Activated T-cell treated with anti-CD3 and anti-CD28 coated beads, Interleukin-2, amount 50 U/mL, for 24 hours (primary cell): ENCODE measurements at places on chromosomes 16 and 17.

DNA sequence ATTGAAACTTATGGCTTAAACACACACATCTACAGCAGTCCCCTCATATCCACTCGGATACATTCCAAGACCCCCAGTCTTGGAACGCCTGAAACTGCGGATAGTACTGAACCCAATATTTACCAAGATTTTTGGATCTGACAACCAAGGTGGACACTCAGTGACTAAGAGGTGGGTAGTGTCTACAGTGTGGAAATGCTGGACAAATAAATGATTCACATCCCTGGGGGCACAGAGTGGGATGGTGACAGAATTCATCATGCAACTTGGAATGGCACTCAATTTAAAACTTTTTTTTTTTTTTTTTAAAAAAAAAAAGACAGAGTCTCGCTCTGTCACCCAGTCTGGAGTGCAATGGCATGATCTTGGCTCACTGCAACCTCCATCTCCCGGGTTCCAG, 54.2 kb upstream of the TRAP1 start:
- no peak for DNase-seq
- H3K27ac ChIP-seq: no peak overlapping the region
- peaks cover 93% of the 10 kb centered on the region for H3K36me3 ChIP-seq
- H3K4me1 ChIP-seq: no peaks in the 10 kb centered on the region
- H3K27me3 ChIP-seq: no peaks in the 10 kb centered on the region
- no peak overlapping the region for H3K4me3 ChIP-seq

- H3K27me3 ChIP-seq: no peaks in the 10 kb centered on the region
- DNase-seq: no peak
Observed at GRCh38 chr17:68576811-68577496, 24.2 kb downstream of the FAM20A start.

DNA sequence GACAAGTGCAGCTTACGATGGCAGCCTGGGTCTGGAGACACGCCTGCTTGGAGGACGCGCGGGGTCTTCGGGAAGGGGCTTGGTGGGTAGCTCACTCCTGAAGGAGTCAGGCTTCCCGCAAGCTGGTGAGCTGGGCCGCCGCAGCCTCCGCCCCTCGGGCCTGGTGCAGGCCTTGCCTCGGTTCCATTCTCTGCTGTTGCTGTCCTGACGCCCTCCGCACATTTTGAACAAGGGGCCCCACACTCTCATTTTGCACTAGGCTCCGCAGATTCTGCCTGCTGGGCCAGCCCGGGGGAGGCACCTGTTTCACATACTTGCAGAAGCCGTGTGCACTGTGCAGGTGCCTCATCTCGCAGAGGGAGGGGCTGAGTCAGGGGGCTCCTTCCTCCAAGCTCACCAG, 31.9 kb upstream of the CBX4 start:
- peaks cover 10% of the 10 kb centered on the region for H3K27me3 ChIP-seq
- DNase-seq: no peak
- H3K36me3 ChIP-seq: no peaks in the 10 kb centered on the region
- peaks cover 13% of the 10 kb centered on the region for H3K4me1 ChIP-seq
- no peak overlapping the region for H3K27ac ChIP-seq

DNA sequence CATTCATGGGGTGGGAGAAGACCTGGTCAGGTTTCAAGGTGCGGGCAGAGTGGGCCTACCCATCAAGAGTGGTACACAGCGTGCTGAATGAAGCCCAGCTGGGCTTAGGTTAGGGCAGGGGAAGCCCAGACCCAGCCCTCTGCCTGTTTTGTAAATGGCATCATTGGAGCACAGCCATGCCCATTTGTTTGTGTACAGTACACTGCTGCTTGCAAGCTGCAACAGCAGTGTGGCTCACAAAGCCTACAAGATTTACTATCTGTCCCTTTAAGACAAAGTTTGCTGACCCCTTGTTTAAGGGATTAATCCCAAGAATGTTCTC, 230.1 kb upstream of the TNRC6C start:
- H3K36me3 ChIP-seq: no peaks in the 10 kb centered on the region
- peaks cover 10% of the 10 kb centered on the region for H3K27me3 ChIP-seq
- H3K27ac ChIP-seq: no peak overlapping the region
- H3K4me3 ChIP-seq: no peak overlapping the region
- peak; percentile 1 for DNase-seq

- no peaks in the 10 kb centered on the region for H3K4me1 ChIP-seq
- H3K27ac ChIP-seq: no peak overlapping the region
- H3K4me3 ChIP-seq: no peak overlapping the region
- no peaks in the 10 kb centered on the region for H3K27me3 ChIP-seq
Observed at GRCh38 chr16:64925166-64925565, 196.7 kb downstream of the CDH11 start.

- H3K4me3 ChIP-seq: no peak overlapping the region
- H3K4me1 ChIP-seq: no peaks in the 10 kb centered on the region
- H3K36me3 ChIP-seq: peaks cover 52% of the 10 kb centered on the region
- no peak overlapping the region for H3K27ac ChIP-seq
Observed at GRCh38 chr16:15865742-15866141, 8.9 kb upstream of the MYH11 start.

- H3K36me3 ChIP-seq: no peaks in the 10 kb centered on the region
- no peak for DNase-seq
- no peaks in the 10 kb centered on the region for H3K27me3 ChIP-seq
- no peak overlapping the region for H3K4me3 ChIP-seq
Observed at GRCh38 chr16:78762222-78762621, 662.8 kb downstream of the WWOX start.
